Cardiac muscle cell (in vitro differentiated cells and primary cell): ENCODE measurements at places on chromosomes 5 and 9. TPM values are rescaled to one million over a fixed set of nuclear protein-coding genes. Genes with fewer than 3 reads are reported as not detected.

ADAMTS16 gene
- not detected in 2 replicates for total RNA-seq

TBC1D13 gene
- total RNA-seq: 24.6 and 26.6 TPM in 2 replicates

RNF224 gene
- total RNA-seq: 0.32 TPM in 1 of 2 replicates, not detected in the other

IL3 gene
- not detected in 2 replicates for total RNA-seq

SLC4A9 gene
- total RNA-seq: not detected in 2 replicates

IFNK gene
- total RNA-seq: not detected in 2 replicates

SNX2 gene
- total RNA-seq: 26.9 and 31.0 TPM in 2 replicates

DMRT3 gene
- 0.35 TPM in 1 of 2 replicates, not detected in the other for total RNA-seq

RNF183 gene
- 0.06 and 0.53 TPM in 2 replicates for total RNA-seq

CXCL14 gene
- 0.11 and 1.2 TPM in 2 replicates for total RNA-seq
